T-helper 17 cell (primary cell): ENCODE measurements at places on chromosomes 5 and 9. TPM values are rescaled to one million over a fixed set of nuclear protein-coding genes. Genes with fewer than 3 reads are reported as not detected.

- no peaks in the 10 kb centered on the region for H3K36me3 ChIP-seq
- H3K27ac ChIP-seq: no peak overlapping the region
- peaks cover 18% of the 10 kb centered on the region for H3K27me3 ChIP-seq
- H3K4me3 ChIP-seq: no peak overlapping the region
Observed at GRCh38 chr9:14899815-14900193, 10.4 kb downstream of the FREM1 start.

DNA sequence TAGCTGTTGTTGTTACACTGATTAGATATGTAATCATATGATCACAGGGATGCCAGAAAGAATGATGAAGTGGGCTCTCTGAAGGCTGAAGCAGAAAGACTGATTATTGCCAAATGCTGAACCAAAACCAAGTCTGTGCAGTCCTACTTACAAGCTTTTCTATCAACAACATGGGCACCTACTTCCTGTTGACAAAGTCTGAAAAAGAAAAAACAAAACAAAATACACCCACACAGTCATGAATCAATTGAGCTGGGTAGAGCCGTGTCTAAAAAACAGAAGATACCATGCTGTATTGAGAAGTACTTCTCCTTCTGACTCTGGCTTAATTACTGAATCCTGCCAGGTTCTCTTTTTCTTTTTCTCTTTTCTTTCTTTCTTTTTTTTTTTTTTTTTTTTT is 363.4 kb downstream of the RAB3C start:
- H3K4me3 ChIP-seq: no peak overlapping the region
- H3K27ac ChIP-seq: no peak overlapping the region
- no peak for DNase-seq
- H3K36me3 ChIP-seq: no peaks in the 10 kb centered on the region
- no peaks in the 10 kb centered on the region for H3K4me1 ChIP-seq

DNA sequence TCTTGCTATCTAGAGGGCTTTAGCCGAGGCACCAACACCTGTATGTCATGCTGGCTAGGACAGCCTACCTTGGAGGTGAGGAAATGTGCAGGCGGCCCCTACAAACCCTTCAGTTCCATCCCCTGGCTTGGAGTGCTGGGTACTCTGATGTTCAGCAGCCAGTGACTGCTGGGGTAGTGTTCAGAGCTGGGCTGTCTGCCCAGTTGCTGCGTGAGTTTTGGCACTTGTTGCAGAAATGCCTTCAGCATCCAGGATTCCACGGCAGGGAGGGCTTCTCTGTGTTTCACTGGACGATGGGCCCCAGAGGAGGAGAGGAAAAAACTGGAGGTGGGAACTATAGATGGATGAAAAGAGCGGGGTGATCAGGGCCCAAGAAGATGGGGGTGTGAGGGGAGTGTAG is 10.4 kb downstream of the SWI5 start:
- DNase-seq: no peak
- H3K36me3 ChIP-seq: peaks cover 3% of the 10 kb centered on the region
- no peaks in the 10 kb centered on the region for H3K4me1 ChIP-seq
- no peak overlapping the region for H3K27ac ChIP-seq

DNA sequence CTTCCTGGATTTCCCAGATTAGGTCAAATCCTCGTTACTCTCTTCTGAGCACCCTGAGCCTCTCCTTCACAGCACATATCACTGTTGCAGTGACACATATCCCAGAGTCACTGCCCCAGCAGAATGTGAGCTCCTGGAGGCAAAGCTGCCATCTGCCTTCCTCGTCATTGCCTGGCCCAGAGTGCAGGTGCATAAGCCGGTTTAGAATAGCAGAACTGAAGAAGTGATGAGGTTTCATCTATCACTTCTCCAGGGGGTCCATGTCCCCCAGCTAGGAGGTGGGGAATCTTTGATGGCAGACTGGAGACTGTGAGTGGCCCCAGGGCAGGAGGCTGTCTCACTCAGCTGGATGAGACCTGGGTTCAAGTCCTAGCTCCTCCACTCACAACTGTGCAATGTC is 25.8 kb downstream of the NIPAL4 start:
- DNase-seq: no peak
- peaks cover 25% of the 10 kb centered on the region for H3K36me3 ChIP-seq
- H3K4me1 ChIP-seq: peaks cover 35% of the 10 kb centered on the region
- H3K4me3 ChIP-seq: peak overlapping the region; percentile 25
- peak overlapping the region; percentile 89 for H3K27ac ChIP-seq
- no peaks in the 10 kb centered on the region for H3K27me3 ChIP-seq

DNA sequence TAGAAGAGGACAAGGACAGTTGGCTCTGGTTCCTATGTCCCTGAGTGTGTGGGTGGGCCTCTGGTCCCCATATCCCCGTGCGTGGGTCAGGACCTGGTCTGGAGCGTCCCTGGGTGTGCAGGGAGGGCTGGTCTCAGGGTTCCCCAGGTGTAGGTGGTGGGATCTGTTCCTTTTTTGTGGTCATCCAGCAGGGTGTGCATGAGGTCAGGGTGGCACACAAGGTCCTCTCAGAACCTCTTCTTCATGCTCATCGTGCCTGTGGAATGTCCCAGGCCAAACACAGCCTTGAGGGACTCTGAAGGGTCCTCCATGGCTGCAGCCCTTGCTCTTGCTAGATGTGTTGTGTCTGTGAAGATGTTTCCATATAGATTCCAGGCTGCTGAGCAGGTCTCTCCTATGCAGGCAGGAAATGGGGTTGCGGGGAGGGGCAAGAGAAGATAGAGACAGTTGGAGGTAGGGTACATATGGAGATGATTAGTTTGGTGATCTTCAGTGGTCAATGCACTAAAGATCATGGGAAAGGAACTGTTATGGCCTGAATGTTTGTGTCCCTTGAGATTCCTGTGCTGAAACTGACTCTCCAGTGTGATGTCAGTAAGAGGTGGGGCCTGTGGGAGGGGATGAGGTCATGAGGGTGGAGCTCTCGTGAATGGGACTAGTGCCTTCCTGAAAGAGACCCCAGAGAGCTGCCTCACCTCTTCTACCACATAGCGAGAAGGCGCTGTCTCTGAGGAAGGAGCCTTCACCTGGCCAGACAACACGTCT is 53.1 kb downstream of the NXNL2 start:
- H3K36me3 ChIP-seq: peaks cover 4% of the 10 kb centered on the region
- peaks cover 7% of the 10 kb centered on the region for H3K4me1 ChIP-seq
- H3K27me3 ChIP-seq: peaks cover 25% of the 10 kb centered on the region

GRCh38 chr9:124841075-124841821 is 12.0 kb upstream of the WDR38 start:
- no peaks in the 10 kb centered on the region for H3K4me1 ChIP-seq
- no peaks in the 10 kb centered on the region for H3K36me3 ChIP-seq
- H3K27me3 ChIP-seq: peaks cover 26% of the 10 kb centered on the region
- DNase-seq: no peak
- no peak overlapping the region for H3K4me3 ChIP-seq

Gene TIFAB
- total RNA-seq: 0.13 TPM

GRCh38 chr5:66710557-66711088 is 114.4 kb downstream of the MAST4 start:
- H3K4me1 ChIP-seq: no peaks in the 10 kb centered on the region
- H3K27me3 ChIP-seq: peaks cover 12% of the 10 kb centered on the region

Gene MLANA
- total RNA-seq: not detected

GRCh38 chr9:81652058-81652687 is 37.2 kb downstream of the TLE1 start:
- H3K27ac ChIP-seq: no peak overlapping the region
- no peak for DNase-seq
- no peaks in the 10 kb centered on the region for H3K27me3 ChIP-seq
- no peaks in the 10 kb centered on the region for H3K36me3 ChIP-seq

Gene ZNG1E
- total RNA-seq: 40.9 TPM

DNA sequence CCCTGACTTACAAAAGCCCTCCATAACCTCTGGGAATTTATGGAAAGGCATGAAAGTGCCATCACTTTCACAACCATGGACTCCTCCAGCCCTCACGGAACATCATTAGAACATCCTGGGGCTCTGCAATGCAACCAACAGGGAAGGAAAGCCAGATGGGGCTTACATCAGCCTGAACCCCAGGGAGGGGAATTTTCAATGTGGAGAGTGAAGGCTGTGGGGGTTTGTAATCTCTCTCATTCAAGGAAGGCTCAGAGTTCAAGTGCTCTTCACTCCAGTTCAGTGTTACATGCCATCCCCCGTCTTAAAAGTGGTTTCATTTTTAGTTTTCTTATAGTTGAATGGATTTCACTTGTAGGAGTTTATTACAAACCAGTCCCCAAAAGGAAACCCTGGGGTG is 5.7 kb downstream of the SPRY4 start:
- H3K36me3 ChIP-seq: peaks cover 4% of the 10 kb centered on the region
- no peak for DNase-seq
- peaks cover 37% of the 10 kb centered on the region for H3K27me3 ChIP-seq
- no peak overlapping the region for H3K4me3 ChIP-seq
- H3K4me1 ChIP-seq: peaks cover 22% of the 10 kb centered on the region

Gene PCDHA10
- not detected for total RNA-seq

DNA sequence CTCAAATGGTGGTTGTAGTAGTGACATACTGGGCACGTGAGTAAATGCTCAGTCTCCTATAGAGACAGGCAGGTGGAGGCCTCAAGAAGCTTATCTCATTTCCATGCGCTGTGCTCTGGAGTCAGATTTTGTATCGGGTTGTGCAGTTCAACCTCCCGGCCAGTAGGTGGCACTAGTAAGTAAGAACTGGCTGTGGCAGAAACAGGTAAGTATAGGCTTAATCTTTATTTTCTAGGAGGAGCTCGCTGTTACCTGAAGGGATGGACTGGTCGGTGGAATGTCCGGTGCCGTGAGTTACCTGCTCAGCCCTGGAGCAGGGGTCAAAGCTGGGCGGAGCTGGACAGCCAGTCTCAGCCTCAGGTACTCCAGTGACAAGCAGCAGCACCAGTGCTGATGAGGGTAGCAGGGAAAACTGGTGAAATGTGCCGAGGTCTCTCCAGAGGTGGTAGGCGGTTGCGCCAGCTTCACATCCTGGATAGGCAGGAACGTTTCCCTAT is 880.1 kb upstream of the SEMA6A start:
- no peak overlapping the region for H3K27ac ChIP-seq
- H3K4me3 ChIP-seq: peak overlapping the region; percentile 72
- DNase-seq: no peak
- no peaks in the 10 kb centered on the region for H3K36me3 ChIP-seq
- peaks cover 5% of the 10 kb centered on the region for H3K4me1 ChIP-seq

Gene CEMIP2
- total RNA-seq: 240 TPM

- H3K4me3 ChIP-seq: peak overlapping the region; percentile 85
- H3K36me3 ChIP-seq: peaks cover 4% of the 10 kb centered on the region
- H3K4me1 ChIP-seq: peaks cover 4% of the 10 kb centered on the region
- H3K27me3 ChIP-seq: no peaks in the 10 kb centered on the region
- no peak overlapping the region for H3K27ac ChIP-seq
Observed at GRCh38 chr9:136942881-136943230, 1.7 kb downstream of the FBXW5 start.

DNA sequence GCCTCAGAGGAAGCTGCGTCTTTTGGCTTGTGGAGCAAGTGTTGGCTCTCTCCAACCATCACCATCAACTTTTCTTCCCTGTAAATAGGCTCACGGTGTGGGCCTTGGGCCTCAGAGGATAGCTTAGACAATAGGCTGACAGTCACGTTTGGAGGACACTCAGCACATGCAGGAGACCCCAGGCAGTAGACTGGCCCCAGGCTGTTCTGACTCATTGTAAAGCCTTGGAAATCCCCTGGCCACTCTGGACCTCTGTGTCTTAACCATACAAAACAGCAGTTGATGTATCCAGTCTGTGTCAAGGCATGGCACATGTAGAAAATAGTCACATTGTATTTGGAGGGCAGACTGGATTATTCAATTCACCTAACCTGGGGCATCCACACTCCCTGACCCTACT is 18.6 kb downstream of the CD74 start:
- H3K27ac ChIP-seq: peak overlapping the region; percentile 39
- peaks cover 12% of the 10 kb centered on the region for H3K36me3 ChIP-seq
- no peak overlapping the region for H3K4me3 ChIP-seq
- peaks cover 8% of the 10 kb centered on the region for H3K4me1 ChIP-seq

Gene C9orf50
- total RNA-seq: not detected

DNA sequence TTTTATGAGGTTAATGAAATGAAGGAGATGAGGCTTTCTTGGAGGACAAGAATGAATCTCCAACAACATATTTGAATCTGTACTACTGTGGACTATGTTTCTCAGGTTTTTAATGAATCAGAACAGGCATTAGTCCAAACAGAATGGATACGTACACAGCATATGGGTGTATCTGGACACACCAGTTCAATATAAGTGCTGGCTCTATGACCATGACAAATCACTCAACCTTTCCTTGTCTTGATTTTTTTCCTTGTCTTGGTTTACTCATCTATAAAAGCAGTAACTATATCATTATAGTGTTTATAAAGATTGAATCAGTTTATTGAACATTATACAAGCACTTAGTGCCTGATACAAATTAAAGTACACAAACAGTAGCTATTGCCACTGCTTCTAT is 104.1 kb downstream of the AP3B1 start:
- no peak for DNase-seq
- H3K27me3 ChIP-seq: no peaks in the 10 kb centered on the region
- peaks cover 2% of the 10 kb centered on the region for H3K36me3 ChIP-seq

Gene FAM193B
- total RNA-seq: 143 TPM

GRCh38 chr9:110641293-110641692 is 27.3 kb upstream of the MUSK start:
- no peaks in the 10 kb centered on the region for H3K36me3 ChIP-seq
- no peaks in the 10 kb centered on the region for H3K4me1 ChIP-seq
- no peaks in the 10 kb centered on the region for H3K27me3 ChIP-seq
- no peak for DNase-seq
- no peak overlapping the region for H3K27ac ChIP-seq
- H3K4me3 ChIP-seq: no peak overlapping the region

Gene IRX2
- total RNA-seq: not detected

Gene CER1
- not detected for total RNA-seq

DNA sequence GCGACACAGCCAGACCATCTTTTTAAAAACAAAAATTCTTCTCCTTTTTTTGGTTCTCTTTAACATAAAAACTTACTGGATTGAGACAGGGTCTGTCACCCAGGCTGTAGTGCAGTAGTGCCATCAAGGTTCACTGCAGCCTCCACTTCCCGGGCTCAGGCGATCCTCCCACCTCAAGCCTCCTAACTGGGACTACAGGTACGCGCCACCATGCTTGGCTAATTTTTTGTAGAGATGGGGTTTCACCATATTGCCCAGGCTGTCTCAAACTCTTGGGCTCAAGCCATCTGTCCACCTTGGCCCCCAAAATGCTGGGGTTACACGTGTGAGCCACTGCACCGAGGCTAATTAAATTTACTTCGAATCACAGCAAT is 13.8 kb downstream of the HNRNPK start:
- H3K27me3 ChIP-seq: no peaks in the 10 kb centered on the region
- peak overlapping the region; percentile 78 for H3K27ac ChIP-seq
- H3K4me3 ChIP-seq: peak overlapping the region; percentile 60
- peaks cover 18% of the 10 kb centered on the region for H3K4me1 ChIP-seq
- H3K36me3 ChIP-seq: peaks cover 6% of the 10 kb centered on the region
- no peak for DNase-seq

Gene ADRB2
- 5.7 TPM for total RNA-seq

- H3K4me3 ChIP-seq: no peak overlapping the region
- DNase-seq: no peak
Observed at GRCh38 chr9:12696931-12697622, 3.9 kb downstream of the TYRP1 start.
